ENCODE measurements at places on chromosomes 7 and 10.

GRCh38 chr7:152922318-152923081 lies 162.9 kb downstream of the ACTR3B start:
- DNase-seq = no peak

DNA sequence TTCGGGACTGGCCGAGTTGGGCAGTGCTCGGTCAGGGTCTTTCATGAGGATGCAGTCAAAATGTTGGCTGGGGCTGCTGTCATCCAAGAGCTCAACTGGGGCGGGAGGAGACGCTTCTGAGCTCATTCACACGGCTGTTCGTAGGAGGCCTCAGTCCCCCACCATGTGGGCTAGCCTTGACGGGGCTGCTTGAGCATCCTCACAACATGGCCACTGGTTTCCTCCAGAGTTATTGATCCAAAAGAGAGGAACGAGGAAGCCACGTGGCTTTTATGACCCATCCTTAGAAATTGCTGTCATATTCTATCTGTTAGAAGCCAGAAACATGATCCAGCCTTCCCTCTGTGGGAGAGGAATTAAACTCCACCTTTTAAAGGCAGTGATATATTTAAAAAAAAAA lies 68.1 kb downstream of the GTF2IRD1 start:
- no peak for DNase-seq

DNA sequence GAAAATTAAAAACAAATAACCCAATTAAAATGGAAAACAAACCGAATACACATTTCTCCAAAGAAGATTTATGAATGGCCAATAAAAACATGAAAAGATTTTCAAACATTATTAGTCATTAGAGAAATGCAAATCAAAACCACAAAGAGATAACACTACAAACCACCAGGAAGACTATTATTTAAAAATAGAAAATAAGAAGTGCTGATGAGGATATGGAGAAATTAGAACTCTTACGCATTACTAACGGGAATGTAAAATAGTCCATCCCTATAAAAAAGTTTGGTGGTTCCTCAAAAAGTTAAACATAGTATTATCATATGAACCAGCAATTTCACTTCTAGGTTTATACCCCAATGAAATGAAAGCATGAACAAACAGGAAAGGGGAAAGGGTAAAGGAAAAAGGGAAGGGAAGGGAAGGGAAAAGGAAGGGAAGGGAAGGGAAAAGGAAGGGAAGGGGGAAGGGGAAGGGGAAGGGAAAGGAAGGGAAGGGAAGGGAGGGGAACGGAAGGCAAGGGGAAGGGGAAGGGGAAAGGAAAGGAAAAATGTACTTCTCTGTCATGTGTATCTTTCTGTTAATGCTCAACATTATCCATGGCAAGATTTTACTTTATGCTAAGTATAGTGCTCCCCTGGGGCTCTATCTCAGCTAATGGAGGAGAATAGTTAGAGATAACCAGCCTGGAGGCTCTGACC lies 125.3 kb upstream of the RSU1 start:
- no peak for DNase-seq

- no peak for DNase-seq
Measured at GRCh38 chr10:70112071-70112470, 20.6 kb downstream of the AIFM2 start.

- no peak for DNase-seq
Measured at GRCh38 chr7:23472956-23473843, 2.9 kb upstream of the IGF2BP3 start.

GRCh38 chr10:1230592-1231275 lies 174.5 kb downstream of the WDR37 start:
- no peak for DNase-seq

- no peak for DNase-seq
Measured at GRCh38 chr10:62666275-62666674, 138.2 kb upstream of the ADO start.

- DNase-seq = no peak
Measured at GRCh38 chr7:121402701-121403100, 6.6 kb upstream of the FAM3C start.

DNA sequence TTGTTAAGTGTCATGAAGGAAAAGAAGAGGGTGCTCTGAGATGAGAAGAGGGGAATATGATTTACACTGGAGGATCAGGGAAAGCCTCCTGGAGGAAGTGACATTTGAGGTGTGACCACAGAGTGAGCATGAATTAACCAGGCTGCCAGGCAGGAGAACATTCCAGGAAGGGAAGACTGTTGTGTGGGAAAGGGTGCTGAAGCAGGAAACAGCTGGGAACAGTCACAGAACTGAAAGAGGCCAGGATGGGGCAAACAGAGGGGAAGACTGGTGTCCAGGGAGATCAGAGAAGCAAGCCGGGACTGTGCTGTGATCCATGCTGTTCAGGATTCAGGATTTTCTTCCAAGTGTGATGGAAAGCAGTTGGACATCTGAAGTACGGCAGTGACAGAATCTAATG lies 14.9 kb downstream of the HIPK2 start:
- DNase-seq = no peak

- no peak for DNase-seq
Measured at GRCh38 chr10:124324451-124324850, 94.3 kb downstream of the OAT start.

- DNase-seq = no peak
Measured at GRCh38 chr7:102097601-102098161, 189.0 kb upstream of the SH2B2 start.

DNA sequence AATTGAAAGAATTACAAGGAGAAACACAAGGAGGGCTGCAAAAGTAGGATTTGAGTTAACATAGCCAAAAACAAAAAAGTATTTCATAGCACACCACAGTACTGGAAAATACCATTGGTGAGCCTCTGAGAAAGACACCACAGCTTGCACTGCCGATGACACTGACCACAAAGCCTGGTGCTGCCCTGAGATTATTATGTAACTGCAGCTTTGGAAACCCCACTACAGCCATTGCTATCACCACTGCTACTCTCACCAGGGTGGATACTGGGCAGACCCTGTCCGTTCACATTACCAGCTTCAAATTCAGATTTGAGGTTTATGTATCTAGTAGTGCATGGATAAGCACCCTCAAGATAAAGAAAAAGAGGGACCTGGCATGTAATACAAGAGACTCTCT lies 1246.7 kb upstream of the SORCS1 start:
- no peak for DNase-seq

GRCh38 chr7:40645197-40645596 lies 510.4 kb downstream of the SUGCT start:
- no peak for DNase-seq

DNA sequence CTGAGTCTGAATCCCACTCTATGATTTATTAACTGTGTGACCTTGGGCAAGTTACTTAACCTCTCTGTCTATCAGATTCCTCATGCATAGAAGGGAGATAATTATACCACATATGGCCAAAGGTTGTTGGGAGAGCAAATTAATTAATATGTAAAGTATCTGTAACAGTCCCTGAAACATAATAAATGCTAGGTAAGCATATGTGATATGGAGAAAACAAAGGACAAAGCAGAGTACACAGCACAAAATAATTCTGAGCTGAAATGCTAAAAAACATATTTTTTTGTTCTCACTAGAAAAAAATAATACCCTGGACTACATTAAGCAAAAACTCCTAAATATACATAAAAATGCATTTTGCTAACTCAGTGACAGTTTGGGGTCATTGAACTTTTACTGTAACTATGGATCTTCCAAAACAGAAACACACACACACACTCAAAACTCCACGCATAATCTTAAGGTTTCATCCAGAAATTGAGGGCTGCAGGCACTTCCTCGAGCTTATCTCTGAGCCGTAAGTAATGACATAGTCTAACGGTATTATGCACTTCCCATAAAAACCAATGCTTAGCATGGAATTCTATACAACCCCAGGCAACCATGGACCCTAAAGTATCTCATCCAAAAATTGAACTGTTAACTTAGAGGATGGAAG lies 201.7 kb upstream of the PTN start:
- DNase-seq = no peak

DNA sequence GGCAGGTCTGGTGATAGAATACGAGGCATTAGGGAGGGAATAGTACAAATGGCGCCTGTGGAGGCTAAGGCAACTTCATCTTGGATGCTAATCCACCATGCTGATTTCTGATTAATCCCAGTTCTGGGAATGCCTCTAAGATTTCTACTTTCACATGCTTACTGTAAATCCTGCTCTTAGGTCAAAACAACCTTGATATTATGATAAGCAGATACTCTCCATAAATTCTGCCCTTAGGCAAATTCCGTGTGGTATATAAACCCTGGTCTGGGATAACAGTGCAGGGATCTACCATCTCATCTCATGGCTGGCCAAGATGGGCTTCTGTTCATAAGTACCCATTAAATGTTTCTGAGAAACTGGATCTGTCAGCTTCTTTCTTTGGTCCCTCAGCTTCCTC lies 11.4 kb upstream of the NEUROG3 start:
- DNase-seq = no peak

- DNase-seq = no peak
Measured at GRCh38 chr7:30366606-30367005, 82.2 kb downstream of the ZNRF2 start.

DNA sequence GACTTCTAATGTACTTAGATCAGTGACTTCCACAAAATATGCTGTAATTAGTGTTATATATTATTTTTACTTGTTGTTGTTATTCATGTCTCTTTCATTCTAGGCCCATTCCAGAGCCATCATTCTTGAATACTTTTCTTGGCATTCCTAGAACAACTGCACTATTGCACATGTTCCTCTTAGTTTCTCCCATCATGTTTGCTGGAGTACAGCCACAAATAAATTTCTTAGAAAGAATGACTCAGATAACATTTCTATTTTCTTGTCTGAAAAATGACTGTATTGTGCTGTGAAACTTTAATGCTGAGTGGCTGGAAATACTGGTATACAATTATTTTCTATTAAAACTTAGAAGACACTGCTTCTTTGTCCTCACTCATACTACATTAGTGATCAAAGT lies 651.0 kb upstream of the STEAP1 start:
- DNase-seq = no peak

DNA sequence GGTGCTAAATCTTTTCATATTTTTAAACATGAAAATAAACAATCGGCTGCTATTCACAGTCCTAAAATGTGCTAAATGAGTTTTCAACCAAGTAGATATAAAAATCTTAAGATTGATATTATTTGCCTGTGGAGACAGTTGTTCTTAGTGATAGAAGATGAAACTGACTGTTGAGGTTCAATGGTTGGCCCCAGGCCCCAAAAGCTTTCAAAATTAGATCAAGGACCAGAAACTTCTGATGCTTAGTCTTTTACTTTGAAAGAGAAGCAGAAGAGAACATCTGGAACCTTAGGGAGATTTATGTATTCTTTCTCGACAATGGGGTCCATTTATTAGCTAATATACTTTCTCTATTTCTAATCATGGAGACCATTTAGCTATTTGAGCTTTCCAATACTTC lies 155.8 kb downstream of the REEP3 start:
- DNase-seq = no peak

DNA sequence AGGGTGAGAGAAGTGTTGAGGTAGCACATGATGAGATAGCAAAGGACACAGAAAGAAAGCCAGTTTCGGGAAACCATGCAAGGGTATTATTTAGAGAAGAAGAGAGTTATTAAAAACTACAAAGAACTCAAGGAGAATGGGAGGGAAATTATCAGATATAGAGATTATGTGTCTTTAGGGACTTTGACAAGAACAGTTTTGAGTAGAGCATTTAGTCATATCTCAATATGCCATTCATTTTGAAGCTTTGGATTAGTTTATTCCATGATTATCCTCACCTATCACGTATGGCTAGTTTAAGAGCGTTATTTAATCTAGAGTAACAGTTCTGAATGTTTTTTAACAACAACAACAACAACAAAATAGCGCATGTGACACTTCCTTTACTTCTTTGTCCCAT lies 409.4 kb downstream of the EXOC4 start:
- no peak for DNase-seq

GRCh38 chr7:84017651-84018050 lies 176.9 kb downstream of the SEMA3A start:
- DNase-seq = no peak

GRCh38 chr7:27751888-27752660 lies 12.1 kb downstream of the TAX1BP1 start:
- no peak for DNase-seq

- DNase-seq = peak; percentile 38
Measured at GRCh38 chr7:22663357-22663718, 63.7 kb upstream of the IL6 start.

DNA sequence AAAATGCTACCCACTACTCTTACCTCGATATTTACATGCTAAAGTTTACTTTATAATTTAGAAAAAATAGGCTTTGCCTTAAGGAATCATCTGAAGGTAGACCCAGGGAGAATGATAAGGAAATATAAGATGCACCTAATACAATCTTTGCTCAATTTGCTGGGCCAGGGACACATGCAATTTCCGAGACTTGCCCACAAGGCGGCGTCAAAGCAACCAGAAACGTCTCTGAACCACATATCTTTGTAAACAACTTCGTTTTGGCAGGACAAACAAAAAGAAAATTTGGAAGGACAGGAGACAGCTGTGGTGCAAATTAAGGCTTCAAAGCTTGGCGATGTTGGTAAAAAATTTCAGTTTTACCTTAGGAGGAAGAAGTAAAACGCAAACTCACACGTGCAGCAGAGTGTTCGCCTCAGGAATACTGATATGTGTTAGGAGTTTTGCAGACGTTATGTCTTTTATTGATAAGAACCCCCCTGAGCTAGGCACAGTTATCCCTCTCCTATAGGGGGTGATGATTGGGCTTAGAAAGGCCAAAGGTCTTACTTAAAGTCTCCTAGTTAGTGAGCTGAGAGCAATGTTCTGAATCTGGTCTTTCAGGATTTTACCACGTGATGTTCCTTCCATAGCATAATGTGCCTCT lies 134.3 kb downstream of the PRKCQ start:
- DNase-seq = peak; percentile 75

- no peak for DNase-seq
Measured at GRCh38 chr7:132603220-132603833, 27.1 kb upstream of the PLXNA4 start.

DNA sequence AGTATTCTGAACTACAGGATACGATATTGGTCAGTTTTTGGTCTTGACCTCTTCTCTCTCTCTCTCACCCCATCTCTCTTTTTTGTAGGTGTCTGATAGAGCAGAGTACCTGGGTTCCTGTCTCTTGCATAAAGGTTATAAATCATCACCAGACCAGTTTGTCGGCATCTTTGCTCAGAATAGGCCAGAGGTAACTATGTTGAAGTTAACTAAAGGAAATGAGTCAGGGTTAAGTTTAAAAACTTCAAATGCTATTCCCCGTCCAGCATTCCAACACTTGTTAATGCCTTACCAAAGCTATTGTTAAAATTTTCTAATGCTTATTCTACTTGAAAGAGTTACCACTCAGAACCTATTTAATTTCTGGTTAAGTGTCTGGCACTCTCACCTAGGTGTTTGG lies 30.7 kb downstream of the ACSL5 start:
- DNase-seq = no peak

- DNase-seq = no peak
Measured at GRCh38 chr7:33634606-33635005, 270.7 kb upstream of the BMPER start.
